Activated naive CD8-positive, alpha-beta T cell treated with anti-CD3 and anti-CD28 coated beads for 36 hours (primary cell): ENCODE measurements at places on chromosomes 16 and 17.
A peak's percentile ranks its signal among the peaks of the same experiment; 100 is the strongest.

DNA sequence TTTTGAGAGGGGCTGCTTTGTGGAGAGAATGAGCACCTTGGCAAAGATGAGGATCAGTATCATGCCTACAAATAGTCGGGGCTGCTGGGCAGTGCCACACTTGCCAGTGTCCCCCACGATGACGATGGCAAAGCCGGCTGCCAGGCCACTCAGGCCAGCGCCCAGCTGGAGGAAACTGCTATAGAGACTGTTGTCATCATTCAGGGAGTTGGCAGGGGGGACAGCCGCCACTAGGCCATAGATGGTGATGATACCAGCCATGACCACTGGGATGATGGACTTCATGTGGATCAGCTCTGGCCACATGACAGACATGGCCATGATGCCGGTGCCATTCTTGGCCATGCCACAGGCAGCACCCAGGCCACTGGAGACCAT lies 23.8 kb downstream of the MINK1 start:
- peaks cover 8% of the 10 kb centered on the region for H3K27me3 ChIP-seq
- no peak overlapping the region for H3K4me3 ChIP-seq
- no peak overlapping the region for H3K27ac ChIP-seq
- no peak for DNase-seq
- H3K36me3 ChIP-seq: peaks cover 9% of the 10 kb centered on the region

DNA sequence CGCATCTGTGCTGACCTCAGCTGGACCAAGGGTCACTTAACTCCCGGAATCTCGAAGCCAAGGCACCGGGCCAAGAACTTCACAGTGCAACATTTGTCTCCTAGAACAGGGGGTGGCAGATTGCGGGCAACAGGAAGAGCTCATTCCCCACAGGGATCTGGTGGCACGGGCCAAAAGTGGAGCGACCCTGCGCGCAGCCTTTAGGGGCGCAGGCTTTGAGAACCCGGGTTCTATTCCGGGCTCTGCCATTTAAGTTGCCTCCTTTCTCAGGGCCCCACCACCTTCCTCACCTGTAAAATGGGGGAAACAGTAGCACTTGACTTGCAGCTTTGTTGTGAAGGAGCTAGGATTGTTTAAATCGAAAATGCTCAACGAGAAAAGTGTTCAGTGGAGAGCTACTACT lies 651 bp downstream of the SHMT1 start:
- peak; percentile 20 for DNase-seq
- H3K27me3 ChIP-seq: no peaks in the 10 kb centered on the region
- peak overlapping the region; percentile 91 for H3K4me3 ChIP-seq
- H3K4me1 ChIP-seq: peaks cover 11% of the 10 kb centered on the region
- H3K36me3 ChIP-seq: peaks cover 11% of the 10 kb centered on the region

DNA sequence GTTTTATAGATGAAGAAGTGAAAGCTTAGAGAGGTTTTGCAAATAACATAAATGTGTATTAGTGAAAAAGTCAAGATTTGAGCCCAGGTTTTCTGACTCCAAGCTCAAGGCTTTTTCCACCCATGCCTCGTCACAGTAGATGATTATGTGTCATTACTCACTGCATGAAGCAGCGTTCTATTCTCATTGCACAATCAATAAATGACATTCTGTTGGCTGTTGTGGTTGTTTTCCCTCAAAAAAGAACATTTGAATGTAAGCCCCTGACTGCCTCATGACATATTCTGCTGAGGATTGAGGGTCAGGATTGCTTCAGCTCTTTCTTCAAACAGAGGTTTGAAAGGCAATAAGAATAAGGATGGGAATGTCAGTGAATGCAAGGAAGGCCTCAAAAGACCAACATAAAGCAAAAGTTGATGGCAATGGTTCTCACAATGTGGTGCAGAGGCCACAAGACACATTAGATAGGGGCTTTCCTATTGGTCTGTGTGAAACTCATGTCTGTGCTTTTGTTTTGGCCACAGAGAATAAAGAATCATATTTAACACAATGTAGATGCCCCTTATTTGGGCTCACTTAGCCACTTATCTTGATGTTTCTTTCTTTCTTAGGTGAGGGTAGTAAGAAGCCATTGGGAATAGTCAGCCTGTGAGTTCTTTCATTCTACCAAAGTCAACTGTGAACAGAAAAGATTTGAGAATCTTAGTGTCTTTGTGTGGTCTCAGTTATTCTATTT lies 5.4 kb upstream of the MMD start:
- no peaks in the 10 kb centered on the region for H3K36me3 ChIP-seq
- no peak overlapping the region for H3K4me3 ChIP-seq
- H3K27ac ChIP-seq: no peak overlapping the region
- H3K4me1 ChIP-seq: peaks cover 3% of the 10 kb centered on the region
- DNase-seq: no peak
- peaks cover 35% of the 10 kb centered on the region for H3K27me3 ChIP-seq

DNA sequence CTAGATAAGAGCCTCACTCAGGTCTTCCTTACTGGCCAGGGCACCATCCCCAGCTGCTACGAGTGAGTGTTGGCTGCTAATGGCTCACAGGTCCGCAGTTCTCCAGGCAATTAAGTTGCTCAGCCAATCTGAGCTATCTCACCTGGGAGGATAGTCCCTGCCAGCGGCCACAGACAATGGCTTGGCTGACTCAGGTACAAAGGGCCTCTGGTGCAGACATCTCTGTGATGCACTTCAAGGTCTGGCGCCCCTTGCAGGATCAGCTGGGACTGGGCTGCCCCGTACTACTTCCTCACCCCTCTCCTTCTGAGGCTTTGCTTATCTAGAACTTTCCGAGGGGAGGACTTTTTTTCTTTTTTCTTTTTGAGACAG lies 49.2 kb upstream of the EMP2 start:
- no peaks in the 10 kb centered on the region for H3K4me1 ChIP-seq
- DNase-seq: no peak
- H3K27me3 ChIP-seq: peaks cover 7% of the 10 kb centered on the region
- no peak overlapping the region for H3K4me3 ChIP-seq
- H3K36me3 ChIP-seq: no peaks in the 10 kb centered on the region

GRCh38 chr16:8430401-8430800 lies 159.9 kb downstream of the TMEM114 start:
- peaks cover 3% of the 10 kb centered on the region for H3K27me3 ChIP-seq
- no peak for DNase-seq
- H3K4me3 ChIP-seq: no peak overlapping the region

DNA sequence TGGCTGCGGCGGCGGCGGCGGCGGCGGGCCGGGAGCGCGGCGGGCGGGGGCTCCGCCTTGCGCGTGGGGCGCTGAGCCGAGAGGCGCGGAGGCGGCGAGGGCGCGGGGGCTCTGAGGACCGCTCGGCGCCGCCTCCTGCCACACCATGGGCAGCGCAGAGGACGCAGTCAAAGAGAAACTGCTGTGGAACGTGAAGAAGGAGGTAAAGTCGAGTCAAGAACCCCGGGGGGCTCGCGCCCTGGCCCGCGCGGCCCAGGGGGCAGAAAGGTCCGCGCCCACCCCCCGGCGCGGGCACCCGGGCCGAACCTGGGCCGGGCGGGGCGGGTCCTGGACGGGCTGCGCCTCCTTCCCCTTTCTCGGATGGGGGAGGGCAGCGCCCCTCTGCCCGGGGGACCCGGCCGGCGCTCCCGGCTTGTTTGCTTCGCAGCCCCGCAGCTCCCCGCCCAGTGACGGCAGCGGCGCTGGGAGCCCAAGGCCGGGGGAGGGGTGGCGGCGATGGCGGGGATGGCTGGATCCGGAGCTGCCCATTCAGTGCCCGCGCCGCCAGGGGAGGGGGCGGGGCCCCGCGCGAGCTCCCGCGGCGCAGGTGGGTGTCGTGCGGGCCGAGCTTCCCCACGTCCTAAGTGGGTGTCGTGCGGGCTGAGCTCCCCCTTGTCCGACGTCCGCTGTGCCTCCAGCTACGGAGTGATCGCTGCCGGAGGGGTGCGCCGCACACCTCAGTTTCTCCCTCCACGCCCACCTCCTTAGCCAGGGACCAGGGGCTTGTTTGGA lies 428 bp downstream of the SGSM2 start:
- peaks cover 17% of the 10 kb centered on the region for H3K4me1 ChIP-seq
- peak overlapping the region; percentile 67 for H3K27ac ChIP-seq
- DNase-seq: peak; percentile 71
- peak overlapping the region; percentile 74 for H3K4me3 ChIP-seq

DNA sequence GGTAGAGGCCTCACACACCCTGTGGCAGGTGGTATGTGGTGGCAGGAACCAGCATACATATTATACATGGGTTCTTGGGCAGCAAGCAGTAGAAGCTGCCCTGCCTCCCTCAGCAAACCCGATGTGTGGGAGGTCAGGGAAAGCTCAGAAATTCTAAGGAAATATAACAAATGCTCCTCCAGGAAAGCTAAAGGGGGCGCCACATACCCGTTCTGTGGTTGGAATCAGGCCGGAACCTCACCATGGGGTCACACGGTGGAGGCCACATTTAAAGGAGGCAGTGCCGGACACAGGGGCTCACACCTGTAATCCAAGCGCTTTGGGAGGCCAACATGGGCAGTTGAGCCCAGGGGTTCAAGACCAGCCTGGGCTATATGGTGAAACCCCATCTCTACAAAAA lies 12.4 kb upstream of the KATNB1 start:
- peaks cover 6% of the 10 kb centered on the region for H3K27me3 ChIP-seq
- no peak for DNase-seq
- no peak overlapping the region for H3K4me3 ChIP-seq
- H3K36me3 ChIP-seq: no peaks in the 10 kb centered on the region
- H3K27ac ChIP-seq: no peak overlapping the region

- H3K4me1 ChIP-seq: no peaks in the 10 kb centered on the region
- no peaks in the 10 kb centered on the region for H3K27me3 ChIP-seq
- no peak overlapping the region for H3K27ac ChIP-seq
- DNase-seq: no peak
- no peaks in the 10 kb centered on the region for H3K36me3 ChIP-seq
Observed at GRCh38 chr16:25081702-25082101, 29.8 kb upstream of the LCMT1 start.

DNA sequence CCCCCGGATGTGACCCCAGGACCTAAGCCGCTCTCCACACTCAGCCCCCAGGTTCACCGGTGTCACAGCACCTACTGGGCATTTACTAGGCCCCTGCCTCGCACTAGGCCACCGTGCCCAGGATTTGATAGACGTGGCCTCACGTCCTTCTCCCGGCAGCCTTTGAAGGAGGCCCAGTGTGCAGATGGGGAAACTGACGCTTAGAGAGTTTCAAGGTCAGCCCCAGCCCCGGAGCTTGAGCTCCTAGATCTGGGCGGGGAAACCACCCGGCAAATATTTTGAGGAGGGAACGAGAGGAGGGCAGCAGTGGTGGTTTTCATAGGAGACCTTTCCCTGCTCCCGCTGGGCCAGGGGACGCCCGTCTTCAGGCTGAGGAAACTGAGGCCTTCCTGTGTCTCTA lies 10.3 kb downstream of the ZFPM1 start:
- H3K36me3 ChIP-seq: no peaks in the 10 kb centered on the region
- no peak for DNase-seq
- no peaks in the 10 kb centered on the region for H3K27me3 ChIP-seq
- H3K4me3 ChIP-seq: no peak overlapping the region
- peaks cover 44% of the 10 kb centered on the region for H3K4me1 ChIP-seq

DNA sequence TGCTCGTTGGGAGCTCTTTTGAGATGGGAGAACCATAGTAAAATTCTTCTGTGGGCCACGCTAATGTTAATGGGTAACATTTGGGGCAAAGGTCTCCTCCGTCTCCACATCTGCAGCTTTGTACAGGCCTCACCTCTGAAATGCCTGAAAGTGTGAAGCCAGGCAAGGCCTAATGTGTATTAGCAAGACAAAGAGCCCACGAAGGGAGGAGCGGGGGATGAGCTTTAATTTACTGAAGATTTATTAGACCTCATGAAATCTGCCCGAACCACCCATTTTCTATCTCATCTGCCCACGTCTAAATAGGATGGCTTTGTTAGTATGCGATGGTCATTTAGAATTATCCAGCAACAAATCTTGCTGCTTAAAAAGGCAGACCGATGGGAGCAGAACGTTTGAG lies 408.9 kb downstream of the PMP22 start:
- no peaks in the 10 kb centered on the region for H3K36me3 ChIP-seq
- peaks cover 3% of the 10 kb centered on the region for H3K27me3 ChIP-seq

- no peaks in the 10 kb centered on the region for H3K36me3 ChIP-seq
- H3K4me3 ChIP-seq: no peak overlapping the region
- H3K27ac ChIP-seq: no peak overlapping the region
- H3K4me1 ChIP-seq: peaks cover 39% of the 10 kb centered on the region
- no peaks in the 10 kb centered on the region for H3K27me3 ChIP-seq
Observed at GRCh38 chr16:25045696-25046381, 30.7 kb upstream of the ARHGAP17 start.

DNA sequence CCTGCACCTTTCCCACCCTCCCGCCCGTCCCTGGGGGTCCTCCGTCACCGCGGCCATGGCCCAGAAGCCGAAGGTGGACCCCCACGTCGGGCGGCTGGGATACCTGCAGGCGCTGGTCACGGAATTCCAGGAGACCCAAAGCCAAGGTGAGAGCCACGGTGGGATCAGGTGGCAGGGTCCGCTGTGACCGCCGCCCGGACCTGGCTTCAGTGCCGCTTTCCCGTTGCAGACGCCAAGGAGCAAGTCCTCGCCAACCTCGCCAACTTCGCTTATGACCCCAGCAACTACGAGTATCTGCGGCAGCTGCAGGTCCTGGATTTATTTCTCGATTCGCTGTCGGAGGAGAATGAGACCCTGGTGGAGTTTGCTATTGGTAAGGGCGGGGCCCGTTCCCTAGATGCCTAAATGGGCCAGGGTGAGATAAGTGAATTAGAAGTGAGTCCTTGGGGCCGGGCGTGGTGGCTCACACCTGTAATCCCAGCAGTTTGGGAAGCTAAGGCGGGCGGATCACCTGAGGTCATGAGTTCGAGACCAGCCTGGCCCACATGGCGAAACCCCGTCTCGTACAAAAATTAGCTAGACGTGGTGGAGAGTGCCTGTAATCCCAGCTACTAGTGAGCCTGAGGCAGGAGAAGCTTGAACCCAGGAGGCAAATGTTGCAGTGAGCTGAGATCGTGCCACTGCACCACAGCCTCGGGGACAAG lies 617 bp downstream of the ARMC7 start:
- no peaks in the 10 kb centered on the region for H3K27me3 ChIP-seq
- H3K27ac ChIP-seq: peak overlapping the region; percentile 74
- peaks cover 17% of the 10 kb centered on the region for H3K36me3 ChIP-seq

- H3K4me1 ChIP-seq: peaks cover 43% of the 10 kb centered on the region
- H3K36me3 ChIP-seq: peaks cover 17% of the 10 kb centered on the region
- peak overlapping the region; percentile 89 for H3K27ac ChIP-seq
- DNase-seq: peak; percentile 10
- H3K4me3 ChIP-seq: peak overlapping the region; percentile 49
- no peaks in the 10 kb centered on the region for H3K27me3 ChIP-seq
Observed at GRCh38 chr16:20911361-20911760, 10.8 kb downstream of the LYRM1 start.

GRCh38 chr16:82655072-82655714 lies 28.4 kb downstream of the CDH13 start:
- peaks cover 38% of the 10 kb centered on the region for H3K4me1 ChIP-seq
- no peaks in the 10 kb centered on the region for H3K36me3 ChIP-seq
- H3K27ac ChIP-seq: peak overlapping the region; percentile 93
